ENCODE measurements at places on chromosomes 11 and 22. TPM values are rescaled to one million over a fixed set of nuclear protein-coding genes. Genes with fewer than 3 reads are reported as not detected.

GRCh38 chr11:50077526-50077925 is 44.9 kb downstream of the OR4C45 start:
- no peak for DNase-seq

DNA sequence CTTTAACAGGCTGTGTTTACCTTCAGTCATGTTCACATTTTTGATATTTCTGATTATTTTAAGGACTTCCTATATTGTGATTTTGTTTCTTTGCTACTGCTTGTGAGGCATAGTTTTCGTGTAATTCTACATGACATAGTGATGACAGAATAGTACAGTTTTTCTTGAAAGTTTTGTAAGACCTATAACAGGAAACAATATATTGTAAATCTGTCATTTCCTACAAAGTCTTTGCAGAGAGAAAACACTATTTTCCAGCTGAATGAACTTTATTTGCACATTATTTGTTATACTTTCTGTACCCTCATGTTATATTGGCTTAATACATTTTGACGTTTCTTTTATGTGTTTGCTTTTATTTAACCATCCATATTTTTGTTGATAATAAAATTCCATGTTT is 191.1 kb downstream of the TMEM135 start:
- no peak for DNase-seq

- DNase-seq: no peak
These were observed 66.8 kb downstream of the ATM start for GRCh38 chr11:108289699-108290098.

GRCh38 chr11:45147891-45148675 is 1.6 kb downstream of the PRDM11 start:
- no peak for DNase-seq

GRCh38 chr22:30204015-30204741 is 42.4 kb downstream of the LIF start:
- no peak for DNase-seq

DNA sequence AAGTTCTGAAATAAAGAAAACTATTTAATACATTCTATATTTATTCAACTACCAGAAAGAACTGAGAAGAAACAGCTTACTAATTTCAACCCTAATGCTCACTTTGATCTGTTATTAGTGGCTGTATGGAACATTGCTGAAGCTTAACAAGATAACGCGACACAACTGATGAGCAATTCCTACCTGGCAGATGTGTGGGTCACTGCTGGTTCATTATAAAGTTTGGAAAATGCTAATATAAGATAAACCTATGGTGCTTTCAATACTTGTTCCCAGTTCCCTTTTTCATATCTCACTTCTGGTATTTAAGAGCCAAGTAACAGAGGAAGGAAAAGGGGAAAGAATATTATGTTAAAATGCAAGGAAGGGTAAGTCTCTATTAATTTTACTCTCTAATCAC is 10.5 kb downstream of the CTSC start:
- no peak for DNase-seq

MDK gene
- 25.9 TPM for total RNA-seq
